ENCODE measurements at places on chromosomes 6 and 20.

DNA sequence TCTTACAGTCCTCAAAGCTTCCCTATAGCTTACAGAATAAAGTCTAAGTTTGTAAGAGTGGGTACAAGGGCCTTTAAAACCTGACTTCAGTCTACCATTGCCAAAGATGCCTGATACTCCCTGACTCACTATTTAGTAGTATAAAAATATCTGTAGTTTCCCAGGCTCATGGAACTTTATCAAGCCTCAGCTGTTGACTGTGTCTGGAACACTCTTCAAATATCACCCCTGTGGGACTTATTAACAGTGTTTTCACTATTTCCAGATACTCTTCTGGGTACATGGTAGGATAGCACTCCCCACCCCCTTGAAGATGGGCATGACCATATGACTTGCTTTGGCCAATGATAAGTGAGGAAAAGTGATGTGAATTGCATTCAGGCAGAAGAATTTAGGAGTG is 105.3 kb upstream of the TENT5A start:
- DNase-seq: no peak

GRCh38 chr20:49888212-49889000 is 26.9 kb downstream of the SPATA2 start:
- peak; percentile 33 for DNase-seq

GRCh38 chr6:145372671-145373151 is 362.6 kb downstream of the EPM2A start:
- DNase-seq: no peak

GRCh38 chr6:7468382-7469081 is 72.9 kb upstream of the DSP start:
- no peak for DNase-seq

DNA sequence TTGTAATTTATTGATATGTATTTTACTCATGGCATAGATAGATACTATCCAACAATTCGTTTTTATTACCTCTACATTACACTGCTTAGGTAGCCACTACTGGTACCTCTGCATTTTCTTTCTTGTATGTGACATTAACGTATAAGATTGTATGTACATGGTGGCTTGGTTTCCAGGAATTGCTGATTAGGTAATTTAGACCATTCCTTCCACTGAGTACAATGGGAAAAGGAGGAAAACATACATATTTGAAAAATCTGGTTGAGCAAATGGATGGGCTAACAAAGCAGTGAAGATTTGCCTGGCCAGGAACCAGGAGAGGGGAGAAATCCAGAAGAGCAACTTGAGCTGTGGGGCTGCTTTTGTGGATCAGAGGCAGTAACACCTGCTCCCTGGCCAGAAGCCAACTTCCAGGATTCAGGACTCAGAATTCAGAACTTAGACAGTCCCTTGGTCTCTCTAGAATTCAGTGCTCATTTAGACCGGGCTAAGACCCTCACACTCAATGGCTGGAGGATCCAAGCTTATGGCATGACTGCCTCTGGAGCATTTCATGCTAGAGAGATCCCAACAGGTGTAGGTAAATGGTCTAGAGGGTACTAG is 17.9 kb upstream of the MICB start:
- no peak for DNase-seq

GRCh38 chr20:16062661-16063581 is 510.3 kb downstream of the KIF16B start:
- no peak for DNase-seq

- no peak for DNase-seq
Observed at GRCh38 chr6:3270258-3270657, 11.5 kb downstream of the PSMG4 start.

- no peak for DNase-seq
Observed at GRCh38 chr6:106974336-106974998, at the start of gene CD24. TSS of gene CD24 (minus strand) at chr6:106974729. CDS start at chr6:106974646, 83 bp downstream.

DNA sequence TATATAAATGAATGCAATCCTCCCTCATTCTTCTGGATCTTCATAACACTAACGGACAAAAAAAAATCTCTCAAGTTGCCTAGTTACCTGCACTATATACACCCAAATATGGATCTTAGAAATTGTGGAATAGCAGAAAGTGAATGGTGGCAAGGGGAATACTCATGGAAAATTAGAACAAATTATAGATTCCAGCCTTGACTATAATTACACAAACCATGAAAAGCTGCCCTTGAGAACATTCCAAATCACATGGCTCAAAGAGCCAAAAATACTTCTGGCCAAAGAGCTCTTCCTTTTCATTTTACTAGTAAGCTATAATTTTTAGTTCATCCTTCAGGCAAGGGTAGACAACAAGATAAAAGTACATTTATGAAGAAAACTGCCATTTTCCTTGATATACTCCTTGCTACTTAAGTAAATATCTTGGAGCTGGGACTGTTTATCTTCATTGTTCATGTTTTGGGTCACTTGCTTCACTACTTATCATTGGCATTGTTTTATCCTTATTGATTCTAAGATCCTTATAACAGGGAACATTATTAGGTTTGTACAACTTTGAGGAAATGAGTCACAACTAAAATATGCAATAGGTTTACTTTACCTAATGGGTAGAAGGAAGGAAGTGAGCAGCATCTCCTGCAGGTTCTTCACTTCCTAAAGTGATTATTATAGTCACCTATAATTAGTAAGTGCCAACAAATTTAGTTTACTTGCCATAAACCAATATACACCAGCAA is 6.4 kb upstream of the MTRES1 start:
- no peak for DNase-seq

DNA sequence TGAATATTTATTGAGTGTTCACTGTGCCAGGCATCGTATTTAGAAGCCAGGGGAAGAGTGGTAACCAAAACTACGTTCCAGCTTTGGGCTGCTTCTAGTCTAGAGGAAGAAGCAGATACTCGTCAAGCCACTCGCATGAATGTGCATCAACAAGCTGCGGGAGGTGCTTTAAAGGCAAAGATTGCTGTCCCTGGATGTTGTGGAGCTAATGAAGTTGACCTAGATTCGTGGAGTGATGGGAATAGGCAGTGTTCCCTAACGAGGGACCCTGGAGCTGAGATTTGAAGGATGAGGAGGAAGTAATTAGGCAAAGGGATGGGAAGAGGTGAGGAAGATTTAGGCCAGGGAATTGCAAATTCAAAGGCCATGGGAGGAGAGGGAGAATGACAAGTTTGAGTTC is 118.9 kb downstream of the TMEM170B start:
- DNase-seq: no peak

GRCh38 chr20:9177278-9177677 is 108.4 kb downstream of the PLCB4 start:
- DNase-seq: no peak

DNA sequence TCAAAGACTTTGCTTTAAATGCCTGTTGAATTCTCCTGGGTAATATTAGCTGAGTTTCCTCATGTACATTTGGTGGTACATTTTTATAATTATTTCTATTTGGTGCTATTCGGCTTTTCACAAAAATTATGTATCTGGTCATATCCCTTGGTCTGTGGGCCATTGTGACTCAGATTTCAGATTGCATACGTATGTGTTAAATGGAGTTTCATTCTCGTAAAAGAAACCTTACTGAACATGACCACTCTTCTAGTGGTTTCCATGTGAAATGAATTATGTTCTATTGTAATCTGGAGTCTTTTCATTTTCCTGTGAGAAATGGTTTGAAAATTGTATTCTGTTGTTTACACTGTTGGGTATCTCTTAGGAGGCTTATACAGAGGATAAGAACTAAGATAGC is 386.2 kb upstream of the FLRT3 start:
- no peak for DNase-seq

DNA sequence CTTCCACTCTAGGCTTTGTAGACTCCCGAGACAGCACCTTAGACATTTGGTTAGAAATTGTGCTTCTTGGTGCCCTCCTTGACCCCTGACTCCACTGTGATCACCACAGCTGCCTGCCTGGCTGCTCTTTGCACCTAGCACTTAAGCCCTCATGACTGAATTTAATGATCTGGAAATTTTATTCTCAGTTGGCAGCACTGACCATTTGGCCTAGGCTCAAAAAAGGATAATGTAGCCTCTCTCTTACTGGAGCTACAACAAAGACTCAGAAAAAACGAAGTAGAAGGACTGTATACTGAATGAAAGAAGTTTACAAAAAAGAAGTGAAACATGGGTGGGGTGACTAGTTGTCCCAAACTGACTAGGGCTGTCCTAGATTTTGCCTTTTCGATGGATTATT is 11.3 kb upstream of the ABRACL start:
- no peak for DNase-seq

DNA sequence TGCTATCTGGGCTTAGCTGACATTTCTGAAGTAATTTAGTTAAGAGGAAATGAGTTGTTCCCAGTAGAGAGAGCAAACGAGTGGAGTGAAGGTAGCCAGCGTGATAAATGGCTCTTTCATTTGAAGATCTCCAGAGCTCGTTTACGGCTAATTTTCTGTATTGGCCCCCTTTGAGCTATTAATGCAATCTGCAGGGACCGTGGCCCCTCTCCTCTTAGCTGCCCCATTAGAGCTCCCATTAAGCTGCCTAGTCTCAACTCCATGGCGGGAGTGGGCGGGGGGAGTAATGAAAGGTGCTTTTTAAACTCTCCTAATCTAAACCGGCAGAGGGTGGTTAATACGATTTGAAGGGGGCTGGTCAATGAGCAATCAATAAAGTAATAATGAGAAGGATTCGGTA is 12.5 kb downstream of the TFAP2B start:
- DNase-seq: no peak

DNA sequence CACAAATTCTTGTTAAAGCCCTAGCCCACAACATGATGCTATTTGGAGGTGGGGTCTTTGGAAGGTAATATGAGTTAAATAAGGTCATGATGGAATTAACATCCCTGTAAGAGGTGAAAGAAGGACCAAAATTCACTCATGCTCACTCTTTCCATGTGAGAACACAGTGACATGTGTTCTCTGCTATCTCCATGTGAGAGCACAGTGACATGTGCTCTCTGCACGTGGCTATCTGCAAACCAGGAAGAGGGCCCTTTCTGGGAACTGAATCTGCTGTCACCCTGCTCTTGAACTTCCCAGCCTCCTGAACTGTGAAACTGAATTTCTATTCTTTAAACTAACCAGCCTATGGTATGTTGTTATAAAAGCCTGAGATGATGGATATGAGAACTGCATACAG is 1159.4 kb upstream of the ADGRB3 start:
- DNase-seq: no peak

GRCh38 chr6:12393100-12393499 is 102.9 kb downstream of the EDN1 start:
- no peak for DNase-seq

DNA sequence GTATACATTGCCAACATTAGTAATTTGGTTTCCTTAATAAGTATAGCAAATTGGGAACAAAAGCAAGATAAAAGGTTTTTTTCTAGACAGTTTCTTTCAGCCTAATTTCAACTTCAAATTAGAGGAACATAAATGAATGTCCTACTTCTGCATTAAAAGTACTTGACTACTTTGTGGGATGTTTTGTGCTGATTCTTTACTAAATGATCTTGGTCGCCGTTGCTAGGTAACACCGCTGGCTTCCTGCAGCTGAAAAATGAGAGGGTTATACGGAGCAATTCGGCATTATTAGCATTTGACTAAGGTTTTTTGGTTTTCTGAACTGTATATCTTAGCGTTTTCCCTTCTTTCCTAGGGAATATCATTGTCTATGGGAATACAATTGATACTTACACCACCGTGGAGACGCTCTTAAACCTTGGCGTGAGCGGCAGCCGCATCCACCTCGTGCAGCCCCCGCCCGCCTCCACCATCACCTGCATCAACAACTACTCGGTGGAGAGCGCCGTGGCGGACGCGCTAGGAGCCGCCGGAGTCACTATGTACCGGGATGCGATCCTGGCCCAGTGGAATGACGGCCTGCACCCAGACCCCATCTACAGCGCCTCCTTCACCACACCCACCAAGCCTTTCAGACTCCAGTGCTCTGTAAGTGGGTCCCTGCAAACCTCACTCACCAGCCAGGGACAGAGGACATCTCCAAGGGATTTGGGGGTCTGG is 90.9 kb upstream of the INSM1 start:
- no peak for DNase-seq
